Caco-2 (cell line): ENCODE measurements at places on chromosomes 1 and 21.
A peak's percentile ranks its signal among the peaks of the same experiment; 100 is the strongest.

DNA sequence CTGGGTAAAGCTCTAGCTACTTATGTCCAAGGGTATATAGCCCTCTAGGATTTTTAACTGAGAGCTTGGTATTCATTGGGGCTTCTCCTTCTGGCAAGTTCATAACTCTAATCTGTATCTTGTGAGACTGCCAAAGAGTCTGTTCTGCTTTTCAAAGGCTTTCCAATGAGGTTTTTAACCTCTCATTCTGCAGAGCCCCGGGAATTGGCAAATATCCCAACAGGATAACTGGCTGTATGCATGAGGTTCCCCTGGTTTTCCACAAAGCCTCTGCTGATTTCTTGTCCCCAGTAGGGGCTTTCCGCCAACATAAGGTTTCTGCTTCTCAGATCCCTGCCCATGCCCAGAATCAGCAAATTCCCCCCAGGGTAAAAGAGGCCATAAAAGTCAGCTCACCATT lies 40.9 kb downstream of the RPL5 start:
- H3K36me3 ChIP-seq = no peaks in the 10 kb centered on the region
- H3K4me1 ChIP-seq = peaks cover 7% of the 10 kb centered on the region; the same call in 1 of the 2 replicates
- no peak overlapping the region for H3K4me3 ChIP-seq
- no peak for DNase-seq

DNA sequence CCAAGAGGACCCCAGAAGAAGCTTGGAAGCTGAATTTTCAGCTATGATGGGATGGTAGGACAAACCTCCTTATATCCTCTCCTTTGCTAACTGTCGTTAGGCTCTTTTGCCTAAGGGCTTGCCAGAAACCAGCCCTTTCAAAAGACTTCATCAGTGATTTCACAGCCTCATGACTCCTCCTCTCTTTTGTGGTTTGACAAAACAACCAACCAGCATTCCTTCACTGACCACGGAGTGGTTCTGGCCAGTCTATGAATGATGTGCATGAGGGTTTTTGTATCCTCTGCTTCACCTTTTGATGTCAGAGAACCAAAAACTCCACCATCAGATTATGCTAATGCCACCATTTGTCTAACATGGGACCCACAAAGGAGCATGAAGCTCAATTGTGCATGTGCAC lies 116.9 kb upstream of the COA6 start:
- no peak overlapping the region for H3K4me3 ChIP-seq
- no peak overlapping the region for H3K27ac ChIP-seq
- H3K4me1 ChIP-seq = no peaks in the 10 kb centered on the region

DNA sequence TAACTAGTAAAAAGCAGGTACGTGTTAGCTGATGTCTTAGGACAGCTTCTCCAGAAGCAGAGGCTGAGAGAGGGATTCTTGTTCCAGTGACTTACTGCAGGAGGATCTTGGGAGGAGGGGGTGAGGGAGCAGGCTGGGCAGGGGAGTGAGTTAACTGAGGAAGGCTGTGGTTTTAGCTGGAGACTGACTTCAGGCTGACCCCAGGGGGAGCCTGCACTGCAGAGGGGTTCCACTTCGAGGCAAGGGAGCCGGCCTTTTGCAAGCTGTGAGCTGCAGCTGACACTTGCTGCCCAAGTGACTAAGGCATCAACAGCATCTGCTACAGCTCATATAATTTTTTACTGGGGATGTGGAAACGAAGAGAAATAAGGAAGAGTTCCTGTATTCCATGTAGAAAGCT lies 50.4 kb upstream of the SOD1 start:
- no peak for DNase-seq
- no peaks in the 10 kb centered on the region for H3K4me1 ChIP-seq
- H3K36me3 ChIP-seq = no peaks in the 10 kb centered on the region
- H3K4me3 ChIP-seq = no peak overlapping the region
- no peaks in the 10 kb centered on the region for H3K27me3 ChIP-seq

DNA sequence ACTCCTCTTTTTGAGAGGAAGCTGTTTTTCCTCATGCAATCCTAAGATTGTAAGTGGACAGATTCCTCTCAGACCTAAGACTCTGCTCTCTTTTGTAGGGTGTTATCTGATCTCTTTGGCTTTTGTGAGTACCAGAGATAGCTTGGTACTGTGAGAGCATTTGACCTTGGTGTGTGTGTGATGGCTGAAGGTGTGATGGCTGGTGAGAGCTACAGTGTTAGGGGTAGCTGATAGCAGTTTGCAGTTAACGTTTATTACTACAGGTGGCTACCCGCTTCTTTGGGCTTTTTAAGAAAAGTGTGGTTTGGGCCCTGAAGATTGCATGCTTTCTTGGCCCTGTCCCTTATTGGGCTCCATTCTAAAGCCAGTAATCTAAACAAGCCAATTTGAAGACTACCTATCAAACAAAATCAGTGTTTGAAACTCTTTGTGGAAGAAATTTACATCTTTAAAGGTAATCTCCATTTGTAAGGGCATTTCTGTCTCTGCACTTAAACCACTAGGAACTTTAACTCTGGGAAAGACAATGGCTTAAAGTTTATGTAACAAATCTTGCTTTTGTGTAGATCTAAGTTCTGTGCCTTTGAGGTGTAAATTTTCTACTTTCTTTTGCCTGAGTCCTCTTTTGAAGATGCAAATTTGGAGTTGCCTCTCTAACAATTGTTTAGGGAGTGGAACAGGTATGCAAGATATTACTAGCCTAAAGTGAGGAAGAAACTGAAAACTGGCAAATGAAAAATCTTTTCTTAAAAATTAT lies 85.3 kb upstream of the SERBP1 start:
- H3K4me1 ChIP-seq = peaks cover 25% of the 10 kb centered on the region
- DNase-seq = no peak
- H3K27me3 ChIP-seq = no peaks in the 10 kb centered on the region
- H3K27ac ChIP-seq = peak overlapping the region; percentile 45
- H3K4me3 ChIP-seq = no peak overlapping the region

DNA sequence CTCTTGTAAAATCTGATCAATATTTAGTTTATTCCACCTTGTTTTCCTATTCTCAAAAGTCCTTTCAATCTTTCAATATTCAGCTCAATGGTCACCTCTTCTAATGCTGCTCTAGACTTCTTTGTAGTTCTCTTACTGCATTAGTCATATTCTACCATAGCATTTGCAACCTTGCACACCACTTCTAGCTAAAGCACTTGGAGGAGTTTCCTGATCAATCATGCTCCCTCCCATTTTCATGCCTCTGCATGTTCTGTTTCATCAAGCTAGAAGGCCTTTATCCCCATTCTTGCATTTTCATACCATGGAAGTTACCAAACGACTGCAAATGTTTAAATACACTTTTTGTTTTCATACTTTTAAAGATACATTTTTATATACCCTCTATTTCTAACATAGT lies 72.1 kb downstream of the SLC5A9 start:
- H3K36me3 ChIP-seq = no peaks in the 10 kb centered on the region
- no peak overlapping the region for H3K27ac ChIP-seq
- H3K4me1 ChIP-seq = no peaks in the 10 kb centered on the region
- no peak for DNase-seq
- no peaks in the 10 kb centered on the region for H3K27me3 ChIP-seq

- no peaks in the 10 kb centered on the region for H3K4me1 ChIP-seq
- H3K4me3 ChIP-seq = peak overlapping the region; percentile 70
- DNase-seq = no peak
These were observed 163.4 kb downstream of the RUNX1 start for GRCh38 chr21:34885626-34886239.

GRCh38 chr1:54471588-54471987 lies 65.4 kb upstream of the SSBP3 start:
- peaks cover 20% of the 10 kb centered on the region for H3K4me1 ChIP-seq
- no peaks in the 10 kb centered on the region for H3K27me3 ChIP-seq
- H3K4me3 ChIP-seq = no peak overlapping the region
